ENCODE measurements at places on chromosomes 11 and 22.
A peak's percentile ranks its signal among the peaks of the same experiment; 100 is the strongest.

- no peak for DNase-seq
These were observed 49.3 kb upstream of the CD44 start for GRCh38 chr11:35089666-35090065.

DNA sequence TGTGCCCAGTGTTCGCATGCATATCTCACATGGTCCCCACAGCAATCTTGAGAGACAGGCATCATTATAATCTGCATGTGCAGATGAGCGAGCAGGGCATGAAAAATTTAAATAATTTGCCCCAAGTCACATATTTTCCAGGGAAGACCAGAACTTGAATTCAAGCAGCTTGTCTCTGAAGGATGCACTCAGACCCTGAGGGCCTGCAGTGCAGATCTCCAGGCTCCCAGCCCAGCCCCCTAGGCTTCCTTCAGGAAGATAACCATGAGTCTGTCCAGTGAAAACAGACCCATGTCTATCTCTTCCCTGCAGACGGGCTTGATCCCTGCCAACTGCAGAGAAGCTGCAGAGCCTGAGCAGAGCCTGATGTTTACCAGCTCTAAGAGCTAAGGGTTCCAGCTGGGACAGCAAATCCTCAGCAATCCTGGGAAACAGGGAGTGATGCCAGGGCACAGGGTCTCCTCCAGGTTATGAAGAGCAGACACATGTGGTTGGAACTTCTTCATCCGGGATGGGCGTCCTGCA is 55.1 kb downstream of the NAV2 start:
- DNase-seq: no peak

- DNase-seq: no peak
These were observed 25.3 kb upstream of the GRAMD4 start for GRCh38 chr22:46594947-46595298.

DNA sequence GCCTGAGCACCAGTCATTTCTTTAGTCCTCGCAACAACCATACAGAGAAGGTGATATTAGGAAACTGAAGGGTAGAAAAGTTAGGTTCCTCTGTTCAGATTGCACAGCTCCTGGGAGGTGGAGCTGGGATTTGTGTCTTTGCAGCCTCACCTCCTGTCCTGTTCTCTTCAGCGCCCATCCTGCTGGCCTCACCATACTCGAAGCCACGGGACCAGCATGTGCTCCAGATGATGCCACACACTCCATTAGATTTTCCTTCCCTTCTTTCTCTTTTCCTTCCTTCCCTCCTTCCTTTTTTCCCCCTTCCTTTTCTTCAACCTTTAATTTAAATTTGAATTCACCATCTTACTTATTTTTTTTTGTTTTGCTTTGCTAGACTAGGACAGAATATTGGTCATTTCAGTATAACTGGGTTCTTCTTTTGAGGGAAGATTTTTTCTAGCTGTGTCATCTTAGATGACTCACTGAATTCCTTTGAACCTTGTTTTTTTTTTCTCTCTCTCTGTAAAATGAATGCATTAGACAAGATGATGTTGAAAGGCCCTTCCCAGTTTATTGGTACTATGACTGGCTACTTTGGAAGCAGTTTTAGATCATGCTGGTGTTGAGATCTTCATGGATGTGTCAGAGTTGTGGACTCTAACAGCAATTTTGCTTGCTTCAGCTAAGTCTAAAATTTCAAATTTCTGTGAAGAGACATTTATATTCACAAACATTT is 662.5 kb upstream of the TENM4 start:
- no peak for DNase-seq

DNA sequence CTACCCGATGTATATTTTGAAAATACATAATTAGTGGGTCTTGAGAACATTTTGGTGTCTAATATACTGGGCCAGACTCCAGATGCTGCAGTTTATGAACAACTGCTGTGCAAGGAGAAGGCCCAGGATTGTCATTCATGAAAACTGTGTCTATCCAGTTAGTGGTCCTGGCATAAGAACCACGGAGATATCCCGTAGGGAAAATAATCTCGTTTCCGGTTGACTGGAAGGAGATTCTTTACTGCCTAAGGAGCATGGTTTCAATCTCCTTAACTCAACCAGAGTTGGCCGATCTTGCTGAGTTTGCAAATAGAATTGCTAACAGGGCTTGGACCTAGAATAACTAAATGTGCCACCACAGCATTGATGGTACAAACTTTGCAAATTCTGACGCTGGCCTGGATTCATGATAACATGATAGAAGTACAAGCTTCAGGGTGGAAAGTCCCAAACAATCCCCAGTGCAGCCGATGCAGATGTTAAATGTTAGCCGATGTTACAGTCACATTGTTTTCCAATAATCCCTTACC is 4.6 kb upstream of the RTCB start:
- DNase-seq: no peak

DNA sequence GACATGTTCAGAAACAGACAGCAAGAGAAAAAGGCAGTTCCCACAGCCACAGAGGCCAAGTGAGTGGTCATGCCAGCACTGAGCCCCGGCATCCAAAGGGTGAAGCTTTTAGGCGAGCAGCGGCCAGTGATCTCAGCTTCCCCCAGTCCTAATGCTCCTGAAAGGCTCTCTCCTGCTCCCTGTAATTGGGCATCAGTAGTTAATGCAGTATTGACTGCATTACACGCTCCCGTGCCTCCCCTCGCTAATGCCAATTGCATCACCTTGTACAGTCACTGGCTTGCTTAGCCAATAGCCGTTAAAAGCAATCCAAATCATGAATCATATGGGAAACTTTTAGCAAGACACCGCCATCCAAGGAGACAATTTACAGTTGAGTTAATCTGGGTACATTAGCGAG is 4.9 kb downstream of the LMO1 start:
- peak; percentile 60 for DNase-seq

DNA sequence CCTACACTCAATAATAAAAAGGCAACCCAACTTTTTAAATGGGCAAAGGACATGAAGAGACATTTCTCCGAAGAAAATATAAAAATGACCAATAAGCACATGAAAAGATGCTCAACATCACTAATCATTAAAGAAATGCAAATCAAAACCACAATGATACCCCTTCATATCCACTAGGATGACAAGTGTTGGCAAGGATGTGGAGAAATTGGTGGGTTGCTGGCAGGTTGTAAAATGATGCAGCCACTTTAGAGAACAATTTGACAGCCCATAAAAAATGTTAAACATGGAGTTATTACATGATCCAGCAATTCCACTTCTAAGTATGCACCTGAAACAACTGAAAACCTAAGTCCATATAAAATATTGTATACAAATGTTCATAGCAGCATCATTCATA is 73.2 kb upstream of the LMO2 start:
- DNase-seq: no peak

- DNase-seq: no peak
These were observed 16.2 kb upstream of the RNASEH2C start for GRCh38 chr11:65736810-65737209.

DNA sequence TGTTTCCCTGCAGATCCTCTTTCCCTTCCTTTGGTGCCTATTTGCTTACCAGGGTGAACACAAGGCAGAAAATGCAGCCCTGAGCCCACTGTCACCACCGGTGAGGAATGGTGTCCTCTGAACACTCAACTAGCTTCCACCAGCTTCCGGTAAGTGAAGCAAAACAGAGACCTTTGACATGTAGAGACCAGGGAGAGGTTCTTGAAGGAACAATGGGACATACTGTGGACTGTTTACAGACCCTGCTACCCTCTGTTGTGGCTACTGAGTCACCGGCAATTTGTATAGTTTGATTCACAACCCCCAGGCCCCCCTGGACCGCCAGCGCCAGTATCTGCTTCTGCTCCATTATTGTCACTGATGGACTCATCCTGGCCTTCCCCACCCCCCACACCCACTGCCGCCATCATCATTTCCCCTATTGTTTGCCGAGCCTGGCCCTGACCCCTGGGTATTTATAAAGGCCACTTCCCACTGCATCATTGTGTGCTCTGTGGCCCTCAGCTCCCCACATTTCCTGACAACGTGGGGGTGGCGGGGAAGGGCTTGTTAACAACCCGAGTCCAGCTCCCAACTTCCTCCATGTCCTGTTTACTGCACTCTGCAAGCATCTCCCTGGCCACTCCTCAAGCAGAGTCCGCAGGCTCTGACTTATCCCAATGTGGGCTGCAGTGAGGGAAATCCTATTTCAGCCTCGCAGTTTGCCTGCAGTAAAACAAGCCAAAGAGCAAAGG is 252.9 kb downstream of the ETS1 start:
- peak; percentile 69 for DNase-seq

- DNase-seq: no peak
These were observed 73.3 kb downstream of the SERGEF start for GRCh38 chr11:17939542-17939941.

DNA sequence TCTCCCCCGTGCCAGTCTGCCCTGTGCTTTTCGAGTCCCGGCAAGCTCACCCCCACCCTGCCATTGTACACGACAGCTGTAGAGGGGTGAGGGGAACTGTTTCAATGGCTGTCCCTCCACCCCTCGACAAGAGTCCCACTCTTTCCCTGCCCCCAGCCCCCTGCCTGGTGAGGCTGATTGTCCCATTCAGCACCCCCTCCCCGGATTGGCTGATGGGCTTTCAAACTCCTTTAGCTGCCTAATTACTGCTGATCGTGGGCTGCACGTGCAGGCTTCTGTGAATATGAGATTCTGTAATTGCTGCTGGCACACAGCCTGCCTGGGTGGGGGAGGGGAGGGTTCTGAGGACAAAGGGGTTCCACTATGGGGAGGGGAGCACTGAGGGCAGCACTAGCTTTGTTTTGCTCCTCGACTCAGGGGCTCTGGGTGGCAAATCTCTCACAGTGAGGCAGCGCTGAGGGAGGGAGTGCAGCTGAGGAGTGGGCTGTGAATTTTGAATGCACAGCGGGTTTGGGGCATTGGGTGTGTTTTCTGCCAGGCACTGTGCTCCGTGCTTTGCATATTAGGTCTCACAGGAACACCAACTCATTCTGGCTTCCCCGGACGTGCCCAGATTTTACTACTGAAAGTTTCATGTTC is 42.6 kb upstream of the ACCSL start:
- peak; percentile 72 for DNase-seq

- DNase-seq: peak; percentile 81
These were observed 25.4 kb upstream of the GSTP1 start for GRCh38 chr11:67558084-67558772.

DNA sequence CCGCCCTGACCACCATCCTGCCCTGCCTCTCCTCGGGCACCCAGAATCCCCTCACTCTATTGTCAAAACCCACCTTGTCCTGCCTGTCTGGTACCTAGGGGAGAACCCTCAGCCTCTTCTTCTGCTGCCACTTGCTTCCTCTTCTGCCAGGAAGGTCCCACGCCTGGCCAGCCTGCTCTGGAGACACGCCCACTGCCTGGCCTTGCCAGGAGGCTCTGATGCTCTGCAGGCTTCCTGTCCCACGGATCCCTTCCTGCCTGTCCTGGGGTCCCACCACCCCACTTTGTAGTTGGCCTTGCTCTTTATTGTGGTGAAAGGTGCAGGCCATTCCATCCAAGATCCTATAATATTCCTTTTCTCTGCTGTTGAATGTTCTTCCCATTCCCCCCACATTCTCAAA is 63.4 kb downstream of the BMAL1 start:
- no peak for DNase-seq

DNA sequence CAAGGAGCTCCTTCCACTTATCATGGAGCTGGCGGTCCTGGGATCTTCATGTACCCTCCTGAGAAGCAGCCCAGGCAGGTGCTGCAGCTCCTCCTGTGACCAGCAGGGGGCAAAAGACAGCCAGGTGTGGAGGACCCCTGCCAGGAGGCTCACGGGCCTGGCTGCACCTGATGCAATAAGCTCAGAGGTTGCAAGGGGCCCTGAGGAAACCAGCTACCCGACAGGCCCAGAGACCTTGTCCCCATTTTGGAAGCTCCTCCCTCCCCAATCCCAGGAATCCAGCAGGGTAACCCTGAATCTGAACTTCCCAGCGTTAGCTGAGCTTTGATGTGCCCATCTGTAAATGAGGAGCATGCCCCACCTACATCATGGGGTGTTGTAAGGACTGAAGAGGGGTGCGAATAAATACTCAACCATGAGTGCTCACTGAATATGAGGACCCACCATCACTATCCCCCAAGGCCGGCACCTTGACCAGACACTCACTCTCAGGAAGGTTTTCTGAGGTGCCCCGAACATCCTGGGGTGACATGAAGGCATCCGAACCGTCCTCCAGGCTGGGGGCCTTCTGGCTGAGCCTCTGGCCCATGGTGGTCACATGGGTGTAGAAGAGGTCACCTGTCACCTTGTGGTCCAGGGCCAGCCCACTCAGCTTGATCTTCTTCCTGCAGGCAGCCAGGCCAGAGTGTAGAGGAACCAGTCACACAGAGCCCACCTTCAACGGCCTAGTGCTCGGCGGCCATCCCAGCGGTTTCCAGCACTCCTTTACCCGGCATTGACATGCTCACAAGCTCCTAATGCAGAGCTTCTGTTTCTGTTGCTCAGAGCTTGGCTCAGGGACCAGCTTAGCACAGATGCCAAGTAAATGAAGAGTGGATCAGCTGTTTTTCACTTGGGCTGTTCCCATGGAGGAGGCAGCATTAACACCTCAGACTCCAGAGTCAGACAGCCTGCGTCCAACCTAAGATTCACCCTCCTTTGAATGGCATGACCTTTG is 21.7 kb downstream of the SLC43A1 start:
- peak; percentile 83 for DNase-seq

GRCh38 chr11:89490981-89491690 is at the start of gene NOX4:
NOX4 (minus strand) TSS chr11:89491375; CDS start chr11:89491246, 129 bp downstream.
- DNase-seq: peak; percentile 30

GRCh38 chr11:9774591-9775397 is 110.9 kb downstream of the SWAP70 start:
- no peak for DNase-seq
